Fibroblast of skin of right biceps (primary cell): ENCODE measurements at places on chromosomes 2 and 18.

- no peak for DNase-seq
These were observed 1.5 kb downstream of the RAX start for GRCh38 chr18:59271606-59272220.

DNA sequence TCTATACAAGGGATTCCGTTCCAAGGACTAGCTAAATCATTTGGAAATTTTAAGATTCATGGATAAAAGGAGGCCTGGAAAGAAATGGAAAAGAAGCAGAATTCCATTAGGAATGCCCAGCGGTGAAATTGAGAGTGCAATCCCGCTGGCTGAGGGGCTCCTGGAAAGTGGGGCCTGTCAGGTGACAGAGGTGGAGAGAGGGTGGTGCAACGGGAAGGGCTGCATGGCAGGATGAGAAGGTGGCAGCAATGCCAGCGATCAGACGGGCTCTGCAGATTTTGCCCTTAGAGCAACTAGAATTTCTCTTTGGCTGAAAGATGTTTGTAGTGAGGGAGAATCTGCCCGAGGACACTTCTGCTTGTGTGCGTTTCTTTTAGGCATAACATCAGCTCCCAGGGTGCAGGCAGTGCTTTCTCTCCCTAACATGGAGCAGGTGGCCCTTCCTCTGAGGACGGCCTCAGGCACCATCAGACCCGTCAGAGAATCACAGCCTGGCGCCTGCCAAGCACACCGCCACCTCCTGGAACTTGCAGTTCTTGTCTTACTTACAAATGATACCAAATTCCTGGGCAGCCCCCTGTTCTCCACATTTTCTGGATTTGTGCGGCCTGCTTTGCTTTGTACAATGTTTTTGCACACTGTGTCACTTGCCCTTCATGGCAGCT lies 261.6 kb downstream of the NDUFA10 start:
- DNase-seq: no peak

- no peak for DNase-seq
These were observed 63.9 kb downstream of the COL6A3 start for GRCh38 chr2:237350070-237350469.

DNA sequence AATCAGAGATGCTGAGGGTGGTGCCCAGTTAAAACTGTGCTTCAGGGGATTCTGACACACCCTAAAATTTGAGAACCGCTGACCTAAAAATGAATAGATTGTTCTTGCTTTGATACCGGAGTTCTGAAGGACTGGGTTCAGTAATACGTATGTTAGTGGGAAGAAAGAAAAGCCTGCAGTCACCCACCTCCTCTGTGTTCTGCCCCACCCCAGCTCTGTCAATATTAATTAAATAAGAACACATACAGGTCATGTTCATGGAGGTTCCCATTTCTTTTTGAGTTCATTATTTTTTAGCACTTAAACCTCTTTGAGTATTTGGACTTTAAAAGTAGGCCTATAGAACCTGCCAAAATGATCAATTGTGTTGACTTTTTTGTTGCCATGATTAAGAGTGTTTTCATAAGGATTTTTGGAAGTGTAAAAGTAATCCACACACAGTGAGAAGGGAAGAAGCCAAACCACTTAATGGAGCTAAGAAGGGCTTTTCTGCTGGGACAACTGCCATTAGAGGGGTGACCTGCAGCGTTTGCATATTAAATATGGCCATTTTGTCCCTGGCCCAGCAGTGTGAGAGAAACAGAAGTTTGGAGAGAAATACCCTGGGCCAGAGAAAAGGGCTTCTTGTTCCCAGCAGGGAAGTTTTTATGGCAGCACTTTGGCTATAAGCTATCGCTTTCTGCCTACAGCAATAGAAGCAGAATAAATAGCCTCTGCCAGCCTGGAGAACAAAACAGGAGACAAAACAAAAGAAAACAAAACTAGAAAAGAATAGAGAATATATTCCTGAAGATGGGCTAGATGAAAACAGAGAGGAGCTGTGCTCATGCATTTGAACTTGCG lies 80.7 kb upstream of the RNF152 start:
- no peak for DNase-seq

DNA sequence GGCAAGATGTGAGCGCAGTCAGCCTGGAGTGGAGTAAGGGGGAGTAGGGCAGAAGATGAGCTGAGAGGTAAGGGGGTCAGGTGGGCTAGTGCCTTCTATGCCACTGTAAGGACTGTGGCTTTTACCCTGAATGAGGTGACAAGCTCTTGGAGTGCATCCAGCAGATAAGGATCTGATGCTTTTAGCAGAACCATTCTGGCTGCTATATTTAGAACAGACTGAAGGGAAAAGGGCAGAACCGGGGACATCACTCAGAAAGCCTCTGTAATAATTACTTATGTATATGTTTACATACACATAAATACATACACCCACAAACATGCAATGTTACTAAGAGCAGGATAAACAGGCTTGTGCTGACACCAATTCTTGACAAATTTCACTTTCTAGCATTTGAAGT lies 124.8 kb downstream of the DTNB start:
- no peak for DNase-seq

GRCh38 chr2:160092445-160092844 lies 30.0 kb upstream of the PLA2R1 start:
- DNase-seq: no peak

GRCh38 chr18:37502036-37502435 lies 63.6 kb downstream of the CELF4 start:
- no peak for DNase-seq

- DNase-seq: no peak
These were observed 177.0 kb downstream of the CTIF start for GRCh38 chr18:48715711-48716361.

DNA sequence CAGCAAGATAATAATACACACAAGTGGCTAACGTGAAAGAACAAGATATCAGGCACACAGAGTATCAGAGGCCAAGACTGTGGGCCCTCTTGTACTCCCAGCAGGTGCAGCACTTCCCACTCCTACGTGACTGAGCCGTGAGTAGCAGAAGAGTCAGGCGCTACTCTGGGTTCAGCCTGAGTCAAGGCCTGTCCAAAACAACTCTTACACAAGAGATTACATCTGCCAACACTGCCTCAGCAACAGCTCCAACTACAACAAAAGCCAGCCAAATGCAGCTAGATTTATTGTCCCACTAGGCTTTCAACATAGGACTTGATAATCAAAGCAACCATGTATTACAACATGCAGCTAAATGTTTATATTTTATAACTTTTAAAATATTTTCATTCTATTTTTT lies 56.2 kb downstream of the ITSN2 start:
- DNase-seq: peak; percentile 41

- no peak for DNase-seq
These were observed 54.0 kb upstream of the IMP4 start for GRCh38 chr2:130288467-130289403.

DNA sequence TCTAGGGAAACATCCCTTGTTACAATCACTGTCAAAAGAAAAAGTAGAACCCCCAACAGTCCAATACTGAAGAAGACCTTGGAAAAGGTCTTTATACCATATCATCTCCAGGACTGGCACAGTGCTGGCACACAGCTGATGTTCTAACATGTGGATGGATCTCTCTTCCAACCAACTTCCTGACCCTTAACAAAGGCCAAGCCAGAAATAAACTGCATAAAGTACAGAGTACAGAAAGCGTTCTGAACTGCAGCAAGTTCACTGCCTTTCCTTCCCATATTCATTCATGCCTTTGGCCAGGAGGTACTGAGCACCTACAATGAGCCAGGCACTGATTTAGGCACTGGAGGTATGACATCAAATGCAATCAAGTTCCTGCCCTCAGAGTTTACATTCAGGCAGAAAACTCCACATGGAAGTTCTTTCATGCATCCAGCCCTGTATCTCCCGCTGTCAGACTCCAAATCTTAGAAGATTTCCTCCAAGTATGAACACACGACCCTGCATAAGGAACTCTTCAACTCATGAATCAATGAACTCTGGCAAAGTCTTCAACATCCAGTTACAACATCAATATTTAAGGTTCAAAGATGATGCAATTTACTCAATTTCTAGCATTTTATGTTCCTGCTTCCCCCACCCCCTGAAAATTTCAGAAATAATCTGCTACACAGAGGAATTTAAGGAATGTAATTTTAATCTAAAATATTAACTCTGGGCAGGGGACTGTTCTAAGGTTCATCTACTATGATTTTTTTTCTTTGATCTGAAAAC lies 33.8 kb downstream of the ACVR1 start:
- no peak for DNase-seq

DNA sequence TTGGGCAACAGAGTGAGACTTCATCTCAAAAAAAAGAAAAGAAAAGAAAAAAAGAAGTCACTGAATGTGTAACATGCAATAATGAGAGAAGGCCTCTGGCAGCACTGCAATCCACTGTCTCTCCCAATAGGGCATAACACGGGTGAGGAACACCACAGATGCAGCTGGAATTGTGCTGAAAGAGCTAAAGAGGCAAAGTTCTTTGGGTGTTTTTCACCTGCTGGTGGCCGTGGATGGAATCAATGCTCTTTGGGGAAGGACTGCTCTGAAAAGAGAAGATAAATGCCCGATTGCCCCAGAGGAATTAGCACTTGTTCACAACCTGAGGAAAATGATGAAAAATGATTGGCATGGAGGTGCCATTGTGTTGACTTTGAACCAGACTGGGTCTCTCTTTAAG lies 31.0 kb upstream of the CYBRD1 start:
- no peak for DNase-seq

- DNase-seq: no peak
These were observed 654.8 kb downstream of the SLC4A3 start for GRCh38 chr2:220282236-220282635.

- DNase-seq: no peak
These were observed 245.5 kb downstream of the FIGN start for GRCh38 chr2:163490281-163490680.

DNA sequence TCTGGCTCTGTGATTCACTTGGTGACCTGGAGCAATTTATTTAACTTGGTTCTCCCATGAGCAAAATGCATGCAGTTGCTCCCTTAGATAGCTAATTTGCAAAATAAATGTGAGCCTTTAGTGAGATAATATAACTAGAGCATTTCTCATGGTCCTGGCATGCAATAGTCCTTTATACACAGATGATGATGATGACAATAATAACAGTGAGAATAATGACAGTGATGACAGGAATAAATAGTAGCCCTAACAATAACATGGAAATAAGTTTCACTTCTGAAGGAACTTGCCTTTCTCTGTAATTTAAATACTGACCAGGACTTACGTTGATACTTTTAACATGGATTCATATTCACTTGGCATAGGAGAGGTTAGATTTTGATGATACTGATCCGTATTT lies 49.2 kb downstream of the LPIN1 start:
- peak; percentile 22 for DNase-seq

GRCh38 chr2:170101789-170102188 lies 76.2 kb upstream of the MYO3B start:
- no peak for DNase-seq

GRCh38 chr18:2392446-2392845 lies 178.9 kb downstream of the METTL4 start:
- DNase-seq: no peak

DNA sequence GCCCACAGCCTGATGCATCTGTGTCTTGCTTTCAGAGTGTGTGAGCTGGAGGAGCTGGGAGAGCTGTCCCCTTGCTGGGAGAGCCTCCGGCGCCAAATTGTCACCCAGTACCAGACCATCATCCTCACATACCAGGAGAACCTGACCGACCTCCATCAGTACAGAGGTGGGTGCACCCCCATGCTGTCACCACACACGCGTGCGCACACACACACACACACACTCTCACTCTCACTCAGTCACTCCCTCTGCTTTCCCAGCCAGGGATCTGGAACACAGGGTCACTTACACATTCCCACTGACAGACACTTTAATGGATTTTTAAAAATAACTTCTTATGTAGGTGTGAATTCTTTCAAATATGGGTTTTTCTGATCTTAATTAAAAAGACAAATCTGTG lies 64.5 kb downstream of the COA5 start:
- DNase-seq: no peak

DNA sequence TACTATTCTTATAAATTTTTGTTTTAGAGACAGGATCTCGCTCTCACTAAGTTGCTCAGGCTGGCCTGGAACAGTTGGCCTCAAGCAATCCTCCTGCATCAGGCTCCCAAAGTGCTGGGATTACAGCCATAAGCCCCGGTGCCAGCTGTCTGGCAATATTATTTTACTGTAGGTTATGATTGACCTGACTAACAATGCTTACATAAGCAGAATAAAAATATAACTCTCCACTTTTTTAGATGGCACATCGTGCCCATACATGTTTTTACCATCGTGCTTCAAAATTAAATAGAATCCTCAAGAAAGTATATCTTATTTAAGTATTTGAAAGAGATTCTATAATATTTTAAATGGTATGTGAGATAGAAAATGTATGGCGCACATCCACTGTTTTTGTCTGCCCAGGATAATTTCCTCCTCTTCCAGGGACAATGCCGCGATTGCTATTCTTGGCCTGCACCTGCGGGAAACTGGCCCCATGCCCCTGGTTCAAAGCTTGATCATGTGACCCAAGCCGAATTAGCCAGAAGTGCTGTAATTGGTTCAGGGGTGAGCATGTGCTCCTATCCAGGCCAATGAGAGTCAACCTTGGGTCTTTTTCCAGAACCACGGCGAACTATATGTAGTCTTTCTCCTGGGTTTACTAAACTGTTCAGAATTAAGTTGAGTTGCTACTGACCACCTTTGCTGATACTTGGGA lies 38.3 kb upstream of the GREB1L start:
- DNase-seq: no peak

- peak; percentile 81 for DNase-seq
These were observed 54.7 kb downstream of the EMILIN2 start for GRCh38 chr18:2901423-2901985.

GRCh38 chr2:143231254-143231645 lies 102.0 kb downstream of the ARHGAP15 start:
- peak; percentile 3 for DNase-seq

DNA sequence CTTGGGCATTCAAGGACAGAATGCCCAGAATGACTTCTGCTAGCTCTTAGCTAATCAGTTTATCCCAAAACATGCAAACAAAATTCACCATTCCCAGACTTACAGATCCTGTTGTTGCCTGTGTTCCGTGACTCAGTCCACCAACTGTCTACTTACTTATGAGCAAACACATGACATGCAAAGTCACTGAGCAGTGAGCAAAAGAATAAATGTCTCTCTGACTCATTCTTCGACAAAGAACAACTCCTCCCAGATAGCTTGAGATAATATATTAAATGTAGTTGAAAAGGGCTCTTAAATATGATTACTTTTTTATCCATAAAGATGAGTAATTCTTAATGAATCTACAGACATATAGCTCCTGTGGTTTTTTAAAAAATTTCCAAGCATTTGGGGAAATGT lies 9.0 kb upstream of the CREG2 start:
- DNase-seq: peak; percentile 96

GRCh38 chr2:20350041-20350712 lies 467 bp downstream of the PUM2 start:
- DNase-seq: peak; percentile 53

GRCh38 chr2:144780983-144781382 lies 261.1 kb upstream of the ZEB2 start:
- DNase-seq: peak; percentile 22
